ENCODE measurements at places on chromosomes 6 and 20.

DNA sequence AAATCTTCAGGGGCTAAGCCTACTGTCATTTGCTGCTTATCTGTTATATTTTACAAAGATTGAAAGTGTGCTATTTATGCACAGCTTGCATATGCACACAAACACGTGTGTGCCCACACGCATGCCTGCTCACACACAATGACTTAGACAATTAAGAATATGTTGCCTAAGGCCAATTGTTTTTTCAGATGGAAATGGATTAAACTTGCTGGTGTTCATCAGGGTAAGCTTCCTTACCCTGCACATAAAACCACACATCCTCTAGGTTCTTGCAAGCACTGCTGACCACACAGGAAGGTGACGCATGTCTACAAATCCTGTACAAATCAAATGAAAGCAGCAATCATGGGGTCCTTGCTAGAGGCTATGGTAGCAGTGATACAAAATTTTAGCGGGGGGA is 58.4 kb downstream of the GJA10 start:
- peak; percentile 90 for DNase-seq

GRCh38 chr6:36721369-36722140 is 23.9 kb downstream of the RAB44 start:
- no peak for DNase-seq

- DNase-seq = peak; percentile 72
Measured at GRCh38 chr6:35258858-35259193, 709 bp upstream of the ZNF76 start.

GRCh38 chr6:85580878-85581267 is 12.8 kb downstream of the SNX14 start:
- DNase-seq = peak; percentile 70
